Karpas-422 (cell line): ENCODE measurements at places on chromosomes 2 and 18.

DNA sequence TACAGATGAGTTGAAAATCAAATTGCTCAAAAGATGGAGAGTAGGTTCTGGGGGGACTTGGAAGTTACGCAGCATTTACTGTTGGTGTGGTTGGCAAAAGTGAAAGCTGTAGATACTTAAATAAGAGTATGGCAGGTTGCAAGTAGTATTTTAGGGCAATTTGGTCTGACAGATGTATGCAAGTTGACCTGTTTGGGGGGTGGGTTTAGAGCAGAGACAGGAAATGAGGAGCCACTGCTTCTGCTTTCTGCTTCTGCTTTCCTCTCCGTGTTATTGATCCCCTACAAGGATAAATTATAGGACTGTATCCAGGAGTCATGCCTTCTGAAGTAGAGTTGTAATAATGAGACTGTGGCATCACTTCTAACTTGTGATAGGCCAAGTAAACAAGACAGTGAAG is 71.2 kb downstream of the EPAS1 start:
- DNase-seq = no peak

- DNase-seq = no peak
These were observed 21.7 kb downstream of the C18orf63 start for GRCh38 chr18:74337155-74337911.

DNA sequence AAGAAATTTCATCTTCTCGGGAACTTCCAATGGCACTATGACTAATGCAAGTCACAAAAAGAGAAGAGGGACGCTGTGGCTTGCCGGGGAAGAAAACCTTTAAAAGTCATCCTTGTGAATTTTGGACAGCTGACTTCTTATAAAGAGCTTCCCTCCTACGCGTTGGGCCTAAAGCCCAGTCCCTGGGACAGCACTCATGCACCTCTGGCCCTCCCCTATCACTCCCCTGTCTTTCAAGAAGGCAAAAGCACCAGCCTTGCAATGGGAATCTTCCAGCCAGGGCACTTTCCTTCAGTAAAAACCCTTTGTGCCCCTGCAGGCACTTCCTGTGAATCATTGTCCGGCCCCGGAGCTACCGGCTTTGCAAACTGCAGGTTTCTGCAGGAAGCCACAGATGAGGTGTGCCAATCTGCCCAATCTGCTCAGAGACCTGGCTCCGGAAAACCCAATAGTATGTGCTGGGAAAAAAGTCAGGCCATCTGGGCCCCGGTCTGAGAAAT is 7.1 kb downstream of the MREG start:
- no peak for DNase-seq

- no peak for DNase-seq
These were observed 202.9 kb downstream of the NDUFA10 start for GRCh38 chr2:239822146-239822831.

GRCh38 chr2:20467789-20468548 is 21.1 kb downstream of the RHOB start:
- DNase-seq = peak; percentile 26

DNA sequence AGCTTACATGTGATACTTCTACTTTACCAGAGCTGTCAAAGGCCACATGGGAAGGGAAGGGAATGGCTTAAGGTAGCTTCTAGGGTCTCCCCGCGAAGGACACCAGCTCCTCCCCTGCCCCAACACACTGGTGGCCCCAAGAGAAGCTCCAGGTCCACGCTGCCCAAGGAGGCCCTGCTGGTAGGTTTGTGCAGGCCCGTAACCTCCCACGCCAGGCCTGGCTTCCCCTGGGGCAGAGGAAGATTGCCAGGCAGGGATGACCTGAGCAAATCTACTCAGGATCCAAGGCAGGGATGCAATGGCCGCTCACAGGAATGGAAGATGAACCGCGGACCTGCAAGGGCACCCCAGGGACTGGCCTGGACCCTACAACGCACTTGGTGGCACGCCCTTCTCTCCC is 205.1 kb downstream of the MGAT5 start:
- no peak for DNase-seq

DNA sequence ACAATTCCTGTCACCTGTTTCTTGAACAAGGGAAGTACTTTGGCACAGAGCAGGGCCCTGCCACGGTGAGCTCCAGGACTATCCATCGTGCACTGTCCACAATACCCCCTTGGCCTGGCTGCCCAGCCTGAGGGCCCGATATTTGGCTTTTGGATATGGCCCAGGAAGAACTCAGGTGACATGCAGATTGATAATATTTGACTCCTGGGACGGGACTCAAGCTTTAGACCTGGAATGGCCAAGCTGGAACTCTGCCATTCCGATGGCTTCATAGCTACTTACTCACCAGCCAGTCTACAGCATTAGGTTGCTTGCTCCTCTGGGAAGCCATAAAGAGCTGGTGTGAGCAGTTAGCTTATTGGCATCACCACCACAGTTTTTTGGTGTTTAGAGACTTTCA is 26.6 kb downstream of the EML6 start:
- no peak for DNase-seq

DNA sequence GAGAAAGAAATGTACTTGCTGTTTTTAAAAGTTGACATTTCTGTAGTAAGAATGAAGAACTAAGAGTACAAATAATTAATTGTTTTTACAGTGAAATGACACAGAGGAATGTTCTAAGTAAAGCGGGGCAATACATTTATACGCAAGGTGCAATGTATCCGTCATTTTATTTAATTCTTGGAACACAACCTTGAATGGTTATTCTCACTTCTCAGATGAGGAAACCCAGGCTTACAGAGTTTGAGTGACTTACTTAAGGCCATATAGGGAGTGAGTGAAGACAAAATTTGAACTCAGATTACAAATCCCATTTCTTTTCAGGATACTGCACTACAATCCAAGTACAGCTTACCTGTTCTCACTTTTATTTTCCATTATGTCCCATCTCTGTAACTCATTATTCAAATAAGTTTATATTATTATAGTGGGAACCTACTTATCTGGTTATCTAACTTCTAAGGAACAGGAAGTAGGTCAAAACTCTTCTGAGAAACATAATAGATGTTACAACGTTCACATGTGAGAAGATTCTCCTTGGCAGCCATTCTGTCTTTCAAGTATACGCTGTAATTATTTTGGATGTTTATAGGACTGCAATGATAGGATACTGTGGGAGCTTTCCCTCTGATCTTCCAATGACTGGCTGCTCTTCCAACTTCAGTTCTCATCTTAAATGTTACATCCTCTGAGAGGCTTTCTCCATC is 12.3 kb upstream of the STK17B start:
- no peak for DNase-seq

DNA sequence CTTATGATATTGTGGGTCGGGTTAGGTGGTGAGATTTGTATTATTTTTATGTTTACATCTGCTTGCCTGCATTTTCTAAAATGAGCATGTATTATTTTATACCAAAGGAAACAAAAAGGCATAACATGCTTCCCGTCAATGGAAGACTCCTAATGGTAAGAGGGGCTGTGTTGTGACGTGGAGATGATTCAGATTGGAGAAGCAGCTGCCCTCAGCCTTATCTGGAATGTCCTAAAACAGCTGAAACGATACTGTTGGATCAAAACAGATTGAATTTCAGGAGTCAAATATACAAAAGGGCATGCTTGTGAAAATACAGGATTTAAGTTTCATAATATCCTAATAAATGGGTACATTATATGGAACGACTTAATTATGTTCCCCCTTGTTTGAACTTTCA is 19.0 kb downstream of the DGKD start:
- DNase-seq = no peak

GRCh38 chr2:191171708-191172355 is 21.0 kb upstream of the STAT4 start:
- no peak for DNase-seq

- no peak for DNase-seq
These were observed 342.1 kb downstream of the EIPR1 start for GRCh38 chr2:3035385-3036050.

- no peak for DNase-seq
These were observed 12.9 kb upstream of the TEX51 start for GRCh38 chr2:126885751-126886210.

- no peak for DNase-seq
These were observed 125.2 kb upstream of the ARL5A start for GRCh38 chr2:151953467-151953866.

DNA sequence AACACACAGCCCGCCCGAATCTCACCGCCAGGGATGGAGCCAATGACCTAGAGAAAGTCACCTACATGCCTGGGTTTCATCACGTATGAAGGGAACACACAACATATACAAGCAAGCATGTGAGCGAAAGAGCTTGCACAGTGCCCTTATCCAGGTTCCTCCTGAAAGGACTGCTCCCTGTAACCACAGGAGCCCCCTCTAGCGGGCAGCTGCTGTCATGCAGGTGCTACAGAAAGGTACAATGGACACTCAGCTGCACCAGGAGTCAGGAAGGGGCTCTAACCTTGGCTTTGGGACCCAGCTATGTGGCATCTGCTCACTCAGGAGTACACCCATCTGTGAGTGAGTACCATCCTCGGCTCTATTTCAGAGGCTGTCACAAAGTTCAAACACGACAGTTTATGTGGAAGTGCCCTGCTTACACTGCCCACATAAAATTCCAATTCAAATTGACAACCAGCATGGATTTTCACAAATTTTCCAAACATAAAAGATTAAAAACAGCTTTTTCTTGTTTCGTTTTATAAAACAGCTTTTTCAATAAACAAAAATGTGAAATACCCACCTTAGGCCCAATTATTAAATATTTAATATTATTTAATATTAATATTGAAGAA is 3.5 kb downstream of the NDUFA10 start:
- peak; percentile 87 for DNase-seq

GRCh38 chr18:58361212-58361611 is 267.7 kb downstream of the ALPK2 start:
- no peak for DNase-seq

- no peak for DNase-seq
These were observed 111.0 kb downstream of the KCNF1 start for GRCh38 chr2:11022591-11023273.

GRCh38 chr2:215900843-215901242 is 112.5 kb downstream of the MREG start:
- DNase-seq = no peak

DNA sequence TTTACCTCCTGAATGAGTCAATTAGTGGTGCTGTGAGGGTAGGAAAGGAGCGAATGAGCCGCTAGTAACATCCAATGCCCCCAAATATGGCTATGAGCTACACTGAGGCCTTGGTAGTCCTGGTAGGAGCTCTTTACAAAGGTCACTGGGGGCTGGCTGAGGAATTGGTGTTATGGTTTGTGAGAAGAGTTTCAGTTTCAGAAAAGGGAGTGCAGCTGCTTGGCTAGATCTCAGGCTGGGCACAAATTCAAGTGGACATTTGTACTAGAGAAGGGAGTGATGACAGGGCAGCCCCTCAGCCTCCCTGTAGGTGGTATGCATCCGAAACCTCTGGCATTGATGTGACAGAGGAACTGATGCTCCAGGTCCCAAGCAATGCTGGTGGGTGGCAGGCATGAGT is 13.9 kb upstream of the PAIP2B start:
- no peak for DNase-seq

GRCh38 chr2:177538323-177538722 is 145.8 kb downstream of the AGPS start:
- DNase-seq = no peak

GRCh38 chr2:58557176-58557575 is 316.1 kb upstream of the FANCL start:
- DNase-seq = no peak

DNA sequence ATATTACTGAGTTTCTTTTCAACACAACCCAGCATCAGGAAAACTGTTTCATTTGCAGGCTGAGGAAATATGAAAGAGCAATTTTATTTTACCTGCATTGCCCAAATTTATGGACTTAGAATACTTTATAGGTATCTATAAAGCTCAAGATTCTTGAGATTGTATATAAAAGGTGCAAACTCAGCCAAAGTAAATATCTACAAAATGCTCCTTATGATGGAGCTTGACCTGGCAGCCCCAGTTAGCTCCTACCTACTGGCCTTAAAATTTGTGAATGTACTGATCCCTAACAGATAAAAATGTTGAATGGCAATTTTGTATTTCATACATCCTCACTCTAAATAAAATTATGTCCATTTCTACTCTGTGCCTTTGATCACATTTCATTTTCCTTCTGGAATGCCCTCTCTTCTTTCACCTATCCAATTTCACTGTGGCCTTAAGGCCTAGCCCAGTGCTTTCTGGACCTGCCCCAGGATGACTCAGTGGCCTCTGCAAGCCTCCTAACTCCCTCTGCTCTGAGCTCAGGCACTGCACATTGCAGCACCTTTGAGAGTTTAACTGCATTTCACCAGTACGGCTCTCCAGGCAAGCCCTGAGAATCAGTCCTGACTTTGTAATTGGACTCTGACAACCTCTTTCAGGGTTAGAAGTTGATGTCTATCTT is 125.9 kb downstream of the ANTXR1 start:
- no peak for DNase-seq

DNA sequence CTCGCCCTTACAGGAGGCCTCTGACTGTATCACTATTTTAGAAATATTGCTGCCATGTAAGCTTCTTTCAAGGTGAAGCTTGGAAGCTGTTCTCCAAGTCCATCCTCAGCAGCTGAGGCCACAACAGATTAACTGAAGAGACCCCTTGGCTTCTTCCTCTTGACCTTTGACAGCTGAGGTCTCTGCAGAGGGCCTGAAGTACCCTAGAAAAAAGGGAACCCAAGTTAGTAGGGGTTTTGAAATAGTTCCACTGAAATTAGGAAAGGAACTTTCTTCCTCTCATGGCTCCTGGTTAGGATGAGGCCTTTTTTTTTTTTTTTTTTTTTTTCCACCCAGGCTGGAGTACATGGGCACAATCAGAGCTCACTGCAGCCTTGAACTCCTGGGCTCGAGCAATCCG is 15.5 kb upstream of the IHH start:
- no peak for DNase-seq

DNA sequence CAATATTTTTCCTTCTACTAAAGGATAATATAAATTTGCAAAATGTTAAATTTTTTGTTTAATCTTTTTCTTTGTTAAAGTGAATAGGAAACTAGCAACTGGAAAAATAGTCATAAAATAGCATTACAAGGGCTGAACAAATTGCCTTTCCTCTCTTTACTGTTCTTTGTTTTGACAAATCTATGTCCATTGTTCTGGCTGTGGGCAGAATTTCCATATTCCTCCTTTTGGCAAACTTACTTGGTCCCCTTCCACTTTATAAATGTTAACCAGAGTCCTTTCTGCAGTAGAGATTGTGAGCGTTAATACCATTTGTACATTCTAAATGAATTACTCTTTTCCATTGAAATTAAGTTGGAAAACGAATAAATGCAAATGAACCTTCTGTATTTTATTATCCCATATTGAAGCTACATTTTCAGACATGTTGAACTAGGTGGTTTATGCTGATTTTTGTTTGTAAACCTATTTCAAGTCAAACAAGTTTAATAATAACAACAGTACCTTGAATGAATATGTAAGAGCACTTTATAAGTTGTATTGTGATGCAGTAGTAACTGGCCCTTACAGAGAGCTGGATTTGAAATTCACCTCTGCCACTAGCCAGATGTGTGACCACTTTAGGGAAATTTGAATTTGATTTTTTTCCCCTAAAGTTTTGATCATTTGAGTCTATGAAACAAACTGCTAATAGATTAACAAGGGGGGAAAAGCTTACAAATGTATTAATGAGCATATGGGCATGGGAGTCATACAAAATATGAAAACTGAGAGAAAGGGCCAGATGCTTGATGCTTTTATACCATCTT is 3.3 kb downstream of the RNF125 start:
- no peak for DNase-seq

- no peak for DNase-seq
These were observed 857.4 kb upstream of the CDH2 start for GRCh38 chr18:29034113-29034856.

GRCh38 chr2:176455816-176456291 is 186.6 kb downstream of the MTX2 start:
- DNase-seq = peak; percentile 79

GRCh38 chr2:197377670-197378069 is 57.2 kb downstream of the SF3B1 start:
- no peak for DNase-seq

GRCh38 chr18:59885579-59886163 is 14.1 kb upstream of the PMAIP1 start:
- peak; percentile 72 for DNase-seq
